ENCODE measurements at places on chromosomes 11 and 22.

GRCh38 chr11:125084057-125084416, 20.9 kb downstream of the SLC37A2 start:
- DNase-seq = no peak

DNA sequence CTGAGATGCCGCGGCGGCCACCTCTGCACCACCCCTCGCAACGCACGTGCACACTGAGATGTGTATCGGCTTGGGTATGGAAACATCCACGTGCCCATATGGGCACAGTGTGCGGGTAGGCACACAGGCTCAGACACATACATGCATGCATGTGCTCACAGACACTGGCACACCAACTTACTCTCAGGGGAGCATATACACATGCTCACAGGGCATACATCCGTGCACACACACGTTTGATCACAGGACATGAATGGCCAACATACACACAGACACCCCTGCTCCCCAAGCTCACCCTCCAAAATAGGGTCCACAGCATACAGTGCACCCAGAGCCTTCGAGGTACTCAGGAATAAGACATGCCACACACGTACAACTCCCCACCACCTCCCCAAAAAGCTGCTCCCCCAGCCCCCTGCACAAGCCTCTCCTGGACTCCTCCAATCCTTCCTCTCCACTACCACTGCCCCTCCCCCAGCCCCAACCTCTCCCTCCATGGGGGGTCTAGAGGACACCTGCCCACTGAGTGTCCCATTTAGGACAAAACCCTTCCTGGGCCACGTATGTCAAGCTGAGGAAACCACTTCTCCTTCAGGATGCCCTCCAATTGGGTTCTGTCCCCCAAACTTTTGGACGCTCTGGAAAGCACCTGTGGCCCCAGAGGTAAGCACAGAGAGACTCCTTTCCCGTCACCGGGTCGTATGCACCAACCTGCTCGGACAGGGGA, 53.1 kb downstream of the SLC22A12 start:
- no peak for DNase-seq

DNA sequence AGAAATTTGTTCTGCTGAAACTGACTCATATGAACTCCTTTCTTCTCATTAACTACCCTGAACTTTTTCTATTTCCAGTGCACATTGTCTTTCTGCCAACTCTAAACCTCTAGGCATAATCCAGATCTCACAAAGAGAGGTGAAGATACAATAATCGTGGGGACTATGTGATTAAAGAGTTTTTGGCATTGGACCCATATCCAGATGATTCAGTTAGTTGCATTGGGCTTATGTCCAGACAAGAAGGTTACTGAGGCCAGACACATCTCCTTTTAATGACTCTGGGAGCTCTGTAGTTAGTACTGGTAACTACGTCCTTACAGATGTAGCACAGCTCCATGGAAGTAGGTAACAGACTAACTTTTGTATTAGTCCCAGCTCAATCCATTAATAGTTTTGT, 273.0 kb downstream of the CASP12 start:
- DNase-seq = no peak

DNA sequence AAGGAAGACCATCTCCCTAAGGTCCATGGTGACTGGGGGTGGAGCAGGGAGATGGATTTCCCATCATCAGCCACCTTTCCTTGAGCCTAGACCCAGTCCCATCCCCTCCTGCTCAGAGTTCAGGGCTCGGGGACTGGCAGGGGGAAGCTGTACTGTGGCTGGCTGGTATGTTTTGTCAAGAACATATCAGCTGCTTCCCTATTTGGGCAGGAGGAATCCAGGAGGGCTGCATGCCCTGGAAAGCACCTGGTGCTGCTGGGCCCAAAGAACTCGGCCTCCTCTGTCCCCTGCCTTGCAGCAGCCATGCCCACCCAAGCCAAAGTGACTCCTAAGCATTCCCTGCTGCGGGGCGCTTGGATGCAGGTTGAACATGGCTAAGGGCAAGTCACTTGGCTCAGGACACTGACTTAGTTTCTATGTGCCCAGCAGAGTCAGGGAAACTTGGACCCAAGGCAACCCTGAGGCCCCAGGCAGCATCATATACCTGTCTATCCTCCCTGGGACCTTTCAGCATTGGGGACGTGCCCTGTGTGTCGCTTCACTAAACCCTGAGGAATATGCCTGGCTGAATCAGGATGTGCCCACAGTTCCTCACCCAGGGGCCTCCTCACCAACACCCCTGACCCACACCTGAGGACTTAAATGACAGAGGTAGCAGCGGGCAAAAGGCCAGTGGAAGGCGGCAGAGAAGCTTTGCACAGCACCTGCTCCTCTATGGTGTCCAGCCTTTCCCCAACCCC, 43.1 kb downstream of the BUD13 start:
- DNase-seq = no peak

DNA sequence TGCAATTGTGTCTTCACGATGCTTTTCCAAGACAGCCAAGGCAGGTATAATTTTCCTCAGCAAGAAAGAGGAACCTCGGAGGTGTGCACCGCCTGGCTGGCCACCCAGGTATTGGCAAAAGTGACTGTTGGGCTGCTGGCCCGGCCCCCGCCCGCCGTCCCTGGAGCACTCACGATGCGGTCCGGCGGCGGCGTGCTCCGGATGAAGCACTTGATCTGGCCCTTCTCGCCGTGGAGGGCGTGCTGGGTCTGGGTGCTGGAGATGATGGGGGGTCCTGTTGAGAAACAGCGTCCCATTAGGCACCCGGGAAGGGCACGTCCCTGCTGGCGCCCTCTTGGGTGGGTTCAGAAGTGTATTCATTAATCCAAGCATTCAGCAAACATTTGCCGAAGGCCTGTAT, 84.8 kb downstream of the ST3GAL4 start:
- no peak for DNase-seq

GRCh38 chr11:129825380-129825779, 9.7 kb downstream of the TMEM45B start:
- DNase-seq = no peak

- DNase-seq = no peak
Measured at GRCh38 chr11:8329336-8329735, 65.7 kb upstream of the LMO1 start.

DNA sequence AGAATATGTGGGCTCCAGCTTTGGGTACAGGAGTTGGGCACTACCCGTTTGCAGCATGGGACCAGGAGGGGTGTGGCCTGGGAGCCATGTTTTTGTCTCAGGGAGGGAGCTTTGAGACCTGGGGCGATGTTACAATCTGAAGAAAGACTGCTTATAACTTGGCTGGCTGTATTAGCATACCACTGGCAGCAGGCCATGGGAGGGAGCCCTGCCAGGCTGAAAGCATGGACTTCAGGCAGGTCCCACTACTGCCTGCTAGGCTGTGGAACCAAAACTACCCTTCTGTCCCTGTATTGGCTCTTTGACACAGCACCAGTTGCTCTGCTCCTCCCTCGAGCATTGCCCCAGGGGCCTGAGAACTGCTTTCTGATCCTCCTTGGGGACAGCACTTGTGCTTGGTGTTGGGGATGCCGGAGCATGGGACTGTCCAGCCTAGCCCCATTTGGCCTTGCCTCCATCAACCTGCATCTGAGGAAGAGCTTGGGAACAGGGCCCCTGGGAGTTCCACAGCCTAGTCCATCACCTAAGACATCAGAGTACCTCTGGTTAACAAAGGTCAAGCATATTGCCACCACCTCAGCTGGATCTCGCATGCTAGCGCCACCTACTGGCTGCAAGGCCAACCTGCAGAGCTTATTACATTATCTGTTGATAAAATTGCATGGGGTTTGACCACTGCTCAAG, 217.4 kb downstream of the SBF2 start:
- no peak for DNase-seq

DNA sequence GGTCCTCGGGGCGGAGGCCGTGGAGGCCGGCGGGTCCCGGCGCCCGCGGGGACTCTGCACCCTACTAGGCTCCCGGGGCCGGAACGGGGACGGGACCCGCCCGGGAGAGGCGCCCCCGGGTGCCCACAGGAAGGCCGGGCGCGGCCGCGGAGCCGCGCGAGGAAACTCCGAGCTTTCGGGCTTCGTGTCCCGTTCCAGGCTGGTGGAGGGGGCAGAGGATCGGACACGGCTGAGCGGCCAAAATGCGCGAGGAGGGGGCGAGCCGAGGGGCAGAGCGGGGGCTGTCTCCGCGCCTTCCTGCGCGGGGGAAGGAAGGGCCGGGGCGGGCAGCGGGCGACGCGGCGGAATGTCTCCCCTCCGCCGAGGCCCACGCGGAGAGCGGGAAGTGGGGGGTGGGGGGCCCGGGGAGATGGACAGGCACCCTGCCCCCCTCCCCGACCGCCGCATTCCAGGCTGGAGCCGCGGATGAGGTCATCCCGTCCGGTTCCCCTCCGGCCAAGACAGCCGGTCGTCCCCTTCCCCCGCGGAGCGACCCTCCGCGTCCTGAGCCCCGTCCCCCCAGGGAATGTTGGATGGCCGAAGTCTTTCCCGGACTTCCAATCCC, 430 bp downstream of the CDC42EP1 start:
- DNase-seq = no peak

GRCh38 chr11:35981581-35981980, 37.7 kb downstream of the LDLRAD3 start:
- DNase-seq = no peak

DNA sequence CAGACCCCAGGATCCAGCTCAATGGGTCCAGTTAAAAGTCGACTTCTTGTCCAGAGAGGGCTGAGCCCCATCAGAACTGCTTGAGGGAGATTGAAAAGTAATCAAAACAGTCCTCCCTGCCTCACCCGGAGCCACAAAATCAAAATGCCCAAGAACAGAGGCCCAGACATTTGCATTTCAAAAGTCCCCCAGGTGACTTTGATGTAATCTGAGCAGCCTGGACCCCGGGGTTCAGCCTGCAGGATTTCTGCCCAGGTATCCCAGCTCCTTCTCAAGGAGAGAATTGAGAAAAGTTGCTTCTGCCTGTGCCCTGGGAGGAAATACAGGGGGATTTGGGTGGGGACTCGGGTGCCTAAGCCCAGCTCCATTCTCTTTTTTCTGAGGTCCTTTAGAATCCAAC, 1385.0 kb downstream of the TBC1D22A start:
- no peak for DNase-seq

Measured in NCI-H524 treated with DMSO at 0.1 percent for 48 hours (cell line).